EL (cell line): ENCODE measurements at places on chromosomes 7 and 10.

DNA sequence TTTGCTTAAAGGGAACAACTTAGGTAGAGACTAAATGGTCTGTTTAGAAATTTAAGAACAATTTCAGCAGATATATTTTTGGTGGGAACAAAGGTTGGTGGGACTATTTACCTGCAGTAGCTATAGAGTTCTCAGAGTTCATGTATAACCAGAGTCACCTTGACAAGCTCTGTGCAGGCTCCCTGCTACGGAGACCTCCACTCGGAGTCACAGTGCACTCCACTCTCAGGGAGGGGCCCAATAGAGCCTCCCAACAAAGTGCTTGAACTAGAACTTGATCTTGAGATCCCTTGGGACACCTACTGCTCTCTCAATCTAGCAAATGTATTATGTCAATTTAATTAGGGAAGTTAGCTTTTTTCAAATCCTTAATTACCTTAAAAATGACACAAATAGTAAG is 2.3 kb downstream of the MYPN start:
- no peak for DNase-seq

DNA sequence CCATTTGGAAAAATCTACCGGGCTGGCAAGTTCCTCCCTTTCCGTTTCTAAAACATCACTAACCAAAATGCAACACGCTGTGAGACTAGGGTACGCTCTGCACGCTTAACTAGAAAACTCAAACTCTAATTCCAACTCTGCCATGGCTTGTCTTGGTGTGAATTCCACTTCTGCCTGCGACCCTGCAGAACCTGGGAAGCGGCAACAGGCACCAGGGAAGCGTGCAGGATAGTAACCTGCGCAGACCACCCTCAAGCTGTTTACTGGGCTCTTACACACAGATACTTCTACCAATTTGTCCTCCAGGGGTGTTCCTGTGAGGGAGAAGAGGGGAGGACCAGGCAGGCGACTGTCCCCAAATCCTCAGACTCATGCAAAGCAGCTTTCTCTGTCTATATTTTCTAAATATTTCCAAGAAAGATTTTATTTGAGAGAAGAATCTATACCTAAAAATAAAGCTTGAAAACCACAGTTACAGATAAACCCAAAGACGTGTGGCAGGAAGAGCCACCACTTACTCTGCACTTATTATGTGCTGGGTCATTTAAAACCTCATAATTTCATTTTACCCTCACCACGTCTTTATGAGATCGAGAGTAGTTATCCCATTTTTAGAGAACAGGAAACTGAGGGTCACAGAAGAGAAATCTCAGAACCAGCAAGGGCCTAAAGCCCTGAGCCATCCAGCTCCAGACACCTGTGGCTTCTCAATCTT is 52.9 kb downstream of the CPXM2 start:
- DNase-seq: no peak

- DNase-seq: no peak
These were observed 2.1 kb downstream of the PRKG1 start for GRCh38 chr10:51076299-51076841.

- DNase-seq: peak; percentile 2
These were observed 45.2 kb upstream of the TMEM213 start for GRCh38 chr7:138752518-138753149.

- peak; percentile 65 for DNase-seq
These were observed 6.4 kb upstream of the GPR22 start for GRCh38 chr7:107463139-107464078.

- no peak for DNase-seq
These were observed 1.1 kb downstream of the TSC22D4 start for GRCh38 chr7:100477871-100478267.
